ENCODE measurements at places on chromosomes 12 and 14.

GRCh38 chr12:79920421-79921238 lies 14.3 kb downstream of the PPP1R12A start:
- no peak for DNase-seq

DNA sequence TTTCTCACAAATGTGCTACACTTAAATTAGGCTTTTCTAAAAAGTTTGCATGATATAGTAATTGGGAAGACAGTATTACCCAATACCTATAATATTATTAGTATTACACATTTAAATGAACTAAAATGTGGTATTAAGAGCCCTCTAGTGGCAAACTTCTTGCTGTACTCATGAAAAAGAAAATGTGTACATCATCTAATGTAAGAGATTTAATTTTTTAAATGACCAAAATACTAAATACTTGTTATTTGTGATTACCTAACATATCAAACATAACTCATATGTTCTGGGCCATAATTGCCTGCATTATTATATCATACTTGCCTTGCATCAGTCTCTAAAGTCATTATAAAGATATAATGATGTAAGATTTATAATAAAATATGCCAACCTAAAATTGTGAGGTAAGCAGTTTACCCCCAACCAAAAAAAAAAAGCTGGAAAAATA lies 64.2 kb downstream of the DNAI7 start:
- peak; percentile 21 for DNase-seq

- no peak for DNase-seq
Observed at GRCh38 chr12:103640831-103641230, 53.8 kb downstream of the STAB2 start.

DNA sequence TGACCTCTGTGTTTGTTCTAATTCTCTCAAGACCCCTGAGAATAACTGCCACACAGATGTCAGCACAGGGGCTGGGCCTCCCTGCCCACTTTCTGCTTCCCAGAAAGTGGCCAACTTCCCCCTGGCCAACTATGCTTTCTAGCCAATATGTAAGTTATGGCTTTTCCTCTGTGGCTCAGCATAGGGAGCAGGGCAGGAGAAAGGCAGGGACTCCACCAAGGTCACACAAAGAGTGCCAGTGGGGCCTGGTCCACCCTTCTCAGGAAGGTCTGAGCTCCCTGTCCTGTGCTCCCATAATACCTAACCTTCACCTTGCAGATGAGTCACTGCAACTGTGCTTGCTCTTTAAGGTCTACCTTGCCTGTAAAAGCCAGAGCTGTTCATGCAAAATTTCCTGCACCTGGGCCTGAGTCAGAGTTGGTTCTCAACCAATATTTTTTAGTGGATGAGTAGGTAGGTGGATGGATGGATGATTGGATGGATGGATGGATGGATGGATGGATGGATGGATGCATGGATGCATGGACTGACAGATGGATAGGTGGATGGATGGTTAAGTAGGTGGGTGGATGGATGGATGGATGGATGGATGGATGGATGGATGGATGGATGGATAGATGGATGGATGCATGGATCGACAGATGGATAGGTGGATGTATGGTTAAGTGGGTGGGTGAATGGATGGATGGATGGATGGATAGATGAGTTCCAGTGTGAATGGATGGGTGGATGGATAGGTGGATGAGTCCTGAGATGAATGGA lies 64.2 kb downstream of the DIO3 start:
- DNase-seq, result no peak

- no peak for DNase-seq
Observed at GRCh38 chr12:128079446-128079845, 187.5 kb upstream of the TMEM132C start.

GRCh38 chr14:60253649-60254048 lies 4.6 kb downstream of the PPM1A start:
- no peak for DNase-seq

DNA sequence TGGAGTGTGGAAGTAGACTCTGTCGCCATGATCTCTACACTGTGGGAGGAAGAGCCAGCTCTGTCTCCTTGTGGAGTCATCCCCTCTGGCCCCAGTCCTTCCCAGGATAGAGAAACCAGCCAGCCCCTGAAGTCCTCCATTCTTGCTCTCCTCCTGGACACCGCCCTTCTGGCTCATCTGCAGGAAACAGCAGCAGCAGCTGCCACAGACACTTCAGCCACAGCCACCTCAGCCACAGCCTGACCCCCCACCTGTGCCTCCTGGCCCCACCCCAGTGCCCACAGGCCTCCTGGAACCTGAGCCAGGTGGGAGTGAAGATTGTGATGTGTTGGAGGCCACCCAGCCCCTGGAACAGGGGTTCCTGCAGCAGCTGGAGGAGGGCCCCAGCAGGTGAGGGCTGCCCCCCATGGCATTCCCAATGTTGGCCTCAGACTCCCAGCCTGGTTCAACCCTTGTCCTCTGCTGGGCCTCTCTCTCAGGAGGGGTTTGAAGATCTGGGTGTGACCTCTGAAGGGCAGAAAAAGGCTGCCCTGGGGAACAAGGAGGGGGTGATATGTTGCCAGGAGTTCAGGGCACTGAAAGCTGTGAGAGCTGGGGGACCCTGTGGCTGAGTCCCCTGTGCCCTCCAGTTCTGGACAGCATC lies 10.5 kb downstream of the PRPF40B start:
- DNase-seq, result no peak

GRCh38 chr12:12180136-12180535 lies 86.7 kb downstream of the LRP6 start:
- no peak for DNase-seq

DNA sequence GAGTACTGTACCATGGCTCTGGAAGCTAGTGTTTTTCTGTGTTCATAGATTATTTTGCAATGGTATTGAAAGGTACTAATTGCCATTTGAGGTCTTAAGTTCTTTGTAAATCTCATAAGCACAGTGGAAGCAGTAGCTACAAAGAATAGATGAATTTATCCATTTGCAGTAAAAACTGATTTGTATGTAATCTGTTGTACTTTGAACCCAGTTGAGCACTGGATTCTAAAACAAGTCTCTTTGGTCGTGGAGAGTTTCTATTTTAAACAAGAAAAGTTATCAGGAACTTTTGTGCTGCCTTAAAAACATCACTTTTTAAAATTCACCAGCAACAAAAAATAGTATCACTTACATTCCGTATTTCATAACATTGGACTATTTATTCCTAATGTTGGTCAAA lies 4.1 kb downstream of the RAP1B start:
- DNase-seq, result no peak

- DNase-seq, result no peak
Observed at GRCh38 chr12:78799649-78800048, 64.9 kb upstream of the SYT1 start.

GRCh38 chr14:65604936-65605335 lies 192.4 kb downstream of the FUT8 start:
- no peak for DNase-seq

DNA sequence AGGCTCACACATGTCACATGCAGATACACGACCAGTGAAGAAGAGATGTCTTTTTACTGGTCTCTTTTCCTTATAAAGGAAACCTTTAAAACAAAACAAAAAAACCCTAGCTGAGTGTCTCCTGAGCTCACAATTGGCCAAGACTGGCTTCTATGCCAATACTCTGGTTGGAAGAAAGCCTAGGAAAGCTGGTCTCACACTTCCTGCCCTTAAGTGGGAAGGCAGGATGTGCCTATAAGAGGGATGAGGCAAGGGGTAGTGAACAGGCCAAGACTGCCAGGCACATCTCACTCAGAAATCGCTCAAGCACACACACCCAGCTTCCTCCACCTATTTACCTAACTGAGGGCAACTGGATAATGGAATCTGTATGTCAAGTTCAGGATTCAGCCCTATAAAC lies 50.0 kb downstream of the SOCS2 start:
- DNase-seq, result no peak

GRCh38 chr12:101165319-101165718 lies 44.7 kb downstream of the SLC5A8 start:
- DNase-seq, result no peak

DNA sequence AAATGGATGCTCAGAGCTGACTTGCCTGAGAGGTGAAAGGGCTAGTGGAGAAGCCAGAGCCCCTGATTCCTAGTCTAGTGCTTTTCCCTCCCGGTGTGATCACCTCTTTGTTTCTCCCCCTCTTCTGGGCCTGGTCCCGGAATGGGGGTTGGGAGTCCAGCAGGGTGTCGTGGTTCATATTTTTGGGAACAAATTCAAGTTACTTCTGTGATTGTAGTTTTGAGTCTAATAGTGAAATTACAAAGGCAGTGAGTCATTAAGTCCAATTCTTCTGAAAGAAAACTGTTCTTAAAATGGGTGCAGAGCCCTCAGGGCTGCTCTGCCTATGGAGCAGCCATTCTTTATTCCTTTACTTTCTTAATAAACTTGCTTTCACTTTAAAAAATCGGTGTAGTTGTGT lies 7.6 kb downstream of the SUSD6 start:
- DNase-seq, result no peak

- no peak for DNase-seq
Observed at GRCh38 chr14:51539571-51540037, 112.1 kb upstream of the FRMD6 start.

GRCh38 chr12:40225984-40226602 lies 1.3 kb downstream of the LRRK2 start:
- no peak for DNase-seq

GRCh38 chr12:80721326-80721725 lies 4.6 kb downstream of the MYF5 start:
- DNase-seq, result no peak

- no peak for DNase-seq
Observed at GRCh38 chr12:110007881-110008280, 8.7 kb downstream of the ANKRD13A start.

GRCh38 chr12:116161588-116161987 lies 115.9 kb downstream of the MED13L start:
- DNase-seq, result no peak

DNA sequence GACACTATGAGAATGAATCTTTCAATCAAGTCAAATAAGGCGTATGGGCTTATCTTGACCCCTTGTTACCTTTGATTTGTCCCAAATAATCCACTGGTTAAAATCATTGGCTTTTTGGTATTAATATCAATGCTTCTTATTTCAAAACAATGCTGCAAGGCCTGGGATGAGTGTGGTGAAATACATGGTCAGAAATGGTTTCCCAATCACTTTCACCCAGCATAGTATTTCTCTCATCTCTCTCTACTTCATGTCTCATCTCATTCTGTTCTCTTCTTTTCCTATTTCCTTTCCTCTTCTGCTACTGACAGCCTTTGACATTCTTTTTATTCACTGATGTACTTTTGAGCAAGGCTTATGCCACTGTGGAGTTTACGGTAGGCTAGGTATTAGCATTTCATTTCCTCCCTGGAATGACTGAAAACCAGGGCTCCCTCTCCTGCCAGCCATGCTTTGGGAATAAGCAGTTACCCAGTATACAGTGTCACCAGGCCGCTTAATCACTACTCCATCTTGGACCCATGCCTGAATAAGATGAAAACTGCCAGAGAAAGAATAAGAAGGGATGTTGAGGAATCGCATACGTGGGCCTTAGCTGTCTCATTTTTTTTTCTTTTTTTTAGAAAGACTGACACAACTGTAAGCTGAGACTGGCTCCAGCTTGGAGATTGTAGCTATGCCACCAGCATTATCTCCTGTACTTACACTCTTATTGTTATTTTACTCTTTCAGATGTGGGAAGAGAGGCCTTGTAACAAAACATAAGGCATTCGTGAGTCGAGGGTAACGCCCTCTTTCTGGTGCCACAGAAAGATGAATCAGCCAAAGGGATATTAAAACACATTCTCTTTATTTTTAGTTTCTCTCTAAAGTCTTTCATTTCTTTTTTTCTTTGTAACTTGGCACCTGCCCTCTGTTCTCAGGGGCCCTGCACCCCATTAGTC lies 53.5 kb downstream of the IGF1 start:
- DNase-seq, result no peak

- no peak for DNase-seq
Observed at GRCh38 chr12:120460157-120460556, 9.4 kb downstream of the SRSF9 start.

DNA sequence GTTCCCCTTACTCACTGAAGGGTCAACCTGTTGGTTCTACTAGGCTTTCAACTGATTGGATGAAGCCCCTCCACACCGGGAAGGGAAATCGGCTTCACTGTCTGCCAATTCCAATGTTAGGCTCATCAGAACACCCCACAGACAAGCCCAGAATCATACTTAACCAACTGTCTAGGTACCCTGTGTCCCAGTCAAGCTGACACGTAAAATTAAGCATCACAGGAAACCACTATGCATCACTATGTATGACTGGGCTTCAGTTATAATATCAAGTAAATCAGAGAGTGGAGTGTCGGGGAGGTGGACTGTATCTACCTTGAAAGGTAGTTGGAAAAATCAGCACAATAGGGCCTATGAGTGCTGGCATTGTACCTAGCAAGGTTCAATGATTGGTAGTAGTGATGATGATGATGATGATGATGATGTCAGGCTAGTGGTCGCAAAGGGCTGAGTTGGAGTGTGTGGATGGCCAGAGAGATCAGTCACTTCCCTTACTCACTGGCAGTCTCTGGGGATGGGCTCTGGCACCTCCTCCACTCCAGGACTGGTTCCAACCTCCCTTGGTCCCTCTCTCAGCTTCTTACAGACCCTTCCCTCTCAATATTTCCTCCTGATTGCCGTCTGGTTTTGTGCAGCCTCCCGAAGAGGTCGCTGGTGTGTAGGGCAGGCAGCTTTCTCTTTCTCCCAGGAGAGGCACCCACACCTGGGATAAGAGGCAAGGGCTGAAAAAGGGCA lies 3.3 kb upstream of the ATG101 start:
- no peak for DNase-seq

DNA sequence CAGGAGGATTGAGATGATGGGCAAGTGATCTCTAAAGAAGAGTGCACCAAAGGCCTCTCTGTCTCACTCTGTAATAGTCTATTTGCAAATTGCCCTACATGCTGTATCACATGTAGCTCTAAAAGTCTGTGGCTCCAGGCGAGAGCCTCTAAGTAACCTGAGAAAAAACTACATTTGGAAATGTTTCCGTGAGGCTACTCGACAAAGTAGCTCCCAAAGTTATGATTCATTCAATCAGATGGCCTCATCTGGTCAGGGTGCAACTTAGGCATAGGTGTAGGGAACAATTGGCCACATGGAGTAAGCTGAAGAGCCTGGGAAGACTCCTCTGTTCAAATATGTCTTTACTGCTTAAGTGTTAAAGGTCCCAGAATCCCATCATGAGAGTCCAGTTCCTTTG lies 155.4 kb upstream of the PLEKHG7 start:
- no peak for DNase-seq

- no peak for DNase-seq
Observed at GRCh38 chr12:57625261-57626032, 7.6 kb downstream of the B4GALNT1 start.

- peak; percentile 12 for DNase-seq
Observed at GRCh38 chr12:71216725-71217579, 59.2 kb upstream of the TSPAN8 start.

GRCh38 chr14:22520796-22521195 lies 68.2 kb downstream of the DAD1 start:
- DNase-seq, result no peak

All from NCI-H2081 treated with DMSO at 0.1 percent for 48 hours (cell line).